ENCODE measurements at places on chromosomes 6 and 20.

GRCh38 chr6:33878562-33878961, 74.8 kb upstream of the MLN start:
- DNase-seq = no peak

DNA sequence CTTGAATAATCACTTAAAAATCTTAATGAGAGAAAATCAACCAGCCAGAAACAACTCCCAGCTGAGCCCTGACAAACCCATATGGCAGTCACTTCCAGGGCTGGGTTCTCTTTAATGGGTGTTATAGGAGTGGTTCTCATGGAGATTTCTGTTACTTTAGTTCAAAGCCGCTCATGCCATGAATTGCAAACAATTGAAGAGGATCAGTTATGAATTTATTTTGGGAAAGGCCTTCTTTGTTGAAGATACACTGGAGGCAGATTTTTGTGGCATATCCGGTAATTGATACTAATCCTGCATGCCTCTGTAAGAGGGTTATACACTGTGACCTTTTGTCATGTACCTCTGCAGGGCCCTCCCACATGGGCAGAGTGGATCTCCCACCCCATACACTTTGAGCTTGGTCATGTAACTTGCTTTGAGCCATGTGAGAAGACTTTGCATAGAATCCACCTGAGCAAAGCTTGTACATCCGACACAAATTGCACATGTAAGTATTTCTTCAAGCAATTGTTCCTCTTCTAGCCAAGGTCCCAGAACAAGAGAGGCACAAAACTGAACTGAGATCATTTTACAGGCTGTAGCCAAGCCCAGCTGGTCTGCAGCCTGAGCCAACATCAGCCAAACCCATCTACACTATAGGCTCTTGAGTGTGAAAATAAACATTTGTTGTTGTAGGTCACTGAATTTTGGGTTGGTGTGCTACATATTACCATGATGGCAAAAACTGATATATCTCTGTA, 492.3 kb downstream of the PREX1 start:
- no peak for DNase-seq

DNA sequence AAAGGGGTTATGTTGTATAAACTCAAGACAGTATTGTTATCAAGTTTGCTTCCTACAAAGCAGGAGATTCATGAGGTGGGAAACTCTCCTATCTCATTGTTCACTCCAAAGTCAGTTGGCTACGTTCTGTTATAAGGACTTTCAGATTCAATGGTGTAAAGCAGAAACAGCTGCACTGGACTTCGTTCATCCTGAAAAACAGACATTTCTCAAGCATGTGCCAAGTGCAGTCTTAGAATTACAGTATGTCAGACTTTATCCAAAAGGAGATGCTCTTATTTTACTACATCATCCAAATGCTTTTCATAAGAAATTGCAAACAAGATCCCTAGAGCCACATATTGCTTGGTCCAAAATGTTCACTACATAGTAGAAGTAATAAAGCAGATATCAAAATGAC, 14.9 kb downstream of the COL21A1 start:
- DNase-seq = no peak

- DNase-seq = no peak
These were observed 8.2 kb upstream of the EIF2S2 start for GRCh38 chr20:34120213-34120612.

DNA sequence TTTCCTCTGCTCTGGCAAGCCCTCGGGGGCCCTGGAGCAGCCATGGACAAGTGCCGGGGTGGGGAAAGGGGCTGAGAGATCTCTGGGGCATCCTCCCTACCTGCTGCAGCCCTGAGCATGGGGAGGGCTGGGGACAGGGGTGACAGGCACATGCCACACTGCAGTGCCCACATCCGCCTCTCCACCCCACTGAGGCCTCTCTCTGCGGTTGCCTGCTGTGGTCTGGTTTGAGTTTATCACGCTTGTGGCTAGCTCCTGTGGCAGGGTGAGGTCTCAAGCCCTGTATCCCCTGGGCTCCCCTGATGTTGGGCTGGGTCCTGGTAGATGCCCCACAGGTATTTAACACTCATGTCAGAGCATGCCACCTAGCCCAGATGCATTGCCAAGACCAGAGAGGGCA, 52.9 kb upstream of the MLN start:
- no peak for DNase-seq

GRCh38 chr6:11413728-11414127, 123.8 kb upstream of the TMEM170B start:
- no peak for DNase-seq

GRCh38 chr6:102981490-102982015, 1588.0 kb downstream of the GRIK2 start:
- DNase-seq = no peak

DNA sequence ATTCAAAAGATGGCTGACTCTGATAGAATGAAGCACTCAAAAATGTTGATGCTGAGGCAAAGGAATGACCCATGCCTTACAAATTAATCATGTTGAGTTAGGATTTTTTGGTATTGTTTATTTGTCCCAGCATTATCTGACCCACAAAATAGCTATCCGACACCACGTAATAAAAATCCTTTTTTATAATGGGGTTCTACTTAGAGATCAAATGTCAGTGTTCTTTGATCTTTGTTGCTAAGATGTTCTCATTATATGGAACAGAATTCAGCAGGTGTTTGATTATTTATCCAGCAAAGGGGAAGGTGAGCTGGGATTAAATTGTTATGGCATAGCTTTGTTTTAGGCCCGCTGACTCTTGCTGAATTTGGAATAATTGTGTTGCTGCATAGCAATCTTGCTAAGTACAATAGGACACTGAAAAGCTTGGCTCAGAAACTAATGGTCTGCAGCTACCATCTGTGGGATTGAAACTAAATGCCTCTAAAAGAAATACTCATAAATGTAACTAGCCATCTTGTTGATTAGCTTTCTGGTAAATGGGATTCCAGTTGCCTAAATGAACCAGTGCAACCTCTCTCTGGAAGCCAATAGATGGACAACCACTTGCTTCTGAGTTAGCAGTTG, 180.2 kb upstream of the HDAC2 start:
- no peak for DNase-seq

GRCh38 chr6:84568971-84569370, 195.4 kb downstream of the TBX18 start:
- no peak for DNase-seq

DNA sequence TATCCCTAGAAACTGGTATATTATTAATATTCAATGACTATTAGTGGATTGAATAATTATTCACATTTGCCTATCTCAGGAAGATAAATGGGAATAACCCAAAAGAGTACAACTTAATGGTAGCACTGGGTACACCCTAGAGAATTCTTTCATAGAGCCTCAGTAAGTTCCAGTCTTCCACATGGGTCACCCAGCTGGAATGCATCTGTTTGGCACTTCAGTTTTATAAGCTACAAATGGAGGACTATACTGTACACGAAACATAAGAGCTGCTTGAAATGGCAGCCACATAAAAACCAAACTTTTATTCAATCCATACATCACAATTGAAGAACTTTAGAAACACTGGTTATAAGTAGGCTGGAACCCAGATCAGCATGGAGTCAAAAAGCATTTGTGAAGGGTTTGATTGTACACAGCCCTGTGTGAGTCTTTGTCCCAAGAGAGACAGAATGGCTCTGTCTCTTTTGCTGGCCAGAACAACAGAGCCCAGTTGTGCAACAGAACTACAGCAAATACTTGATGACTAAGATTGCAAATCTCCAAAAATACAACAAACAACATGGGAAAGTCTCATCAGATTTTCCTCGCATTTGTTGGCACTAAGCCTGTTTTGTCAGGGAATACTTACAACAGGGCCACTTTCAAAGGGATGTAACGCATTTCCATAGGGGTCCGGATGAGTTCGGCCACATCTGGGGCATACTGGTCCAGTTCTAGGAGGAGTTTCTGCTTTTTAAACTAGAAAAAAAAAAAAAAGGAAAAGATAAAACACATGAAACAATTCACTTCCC, 39.5 kb downstream of the PIGU start:
- peak; percentile 88 for DNase-seq

- DNase-seq = no peak
These were observed 13.4 kb downstream of the BAG6 start for GRCh38 chr6:31639043-31639442.

DNA sequence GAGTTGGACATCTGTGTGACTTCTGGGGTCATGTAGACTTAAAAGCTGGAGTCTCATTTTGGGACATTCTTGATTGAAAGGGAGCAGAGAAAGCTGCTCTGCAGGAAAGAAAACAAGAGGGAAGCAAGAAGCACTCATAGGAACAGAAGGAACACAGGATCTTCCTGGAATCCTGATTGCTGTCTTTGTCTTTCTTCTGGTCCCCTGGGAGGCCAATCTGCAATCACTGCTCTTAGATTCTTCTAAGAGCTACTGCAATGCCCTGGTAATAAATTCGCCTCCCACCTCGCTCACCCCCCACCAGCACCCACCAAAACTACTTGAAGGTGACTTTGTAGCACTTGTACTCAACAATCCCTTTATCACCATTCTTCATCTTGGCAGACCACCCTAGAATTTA, 51.8 kb downstream of the SLC35B3 start:
- DNase-seq = no peak

- no peak for DNase-seq
These were observed 5.4 kb downstream of the ADGRB3 start for GRCh38 chr6:68640491-68640835.

GRCh38 chr6:45617441-45617840, 239.7 kb upstream of the SUPT3H start:
- no peak for DNase-seq

DNA sequence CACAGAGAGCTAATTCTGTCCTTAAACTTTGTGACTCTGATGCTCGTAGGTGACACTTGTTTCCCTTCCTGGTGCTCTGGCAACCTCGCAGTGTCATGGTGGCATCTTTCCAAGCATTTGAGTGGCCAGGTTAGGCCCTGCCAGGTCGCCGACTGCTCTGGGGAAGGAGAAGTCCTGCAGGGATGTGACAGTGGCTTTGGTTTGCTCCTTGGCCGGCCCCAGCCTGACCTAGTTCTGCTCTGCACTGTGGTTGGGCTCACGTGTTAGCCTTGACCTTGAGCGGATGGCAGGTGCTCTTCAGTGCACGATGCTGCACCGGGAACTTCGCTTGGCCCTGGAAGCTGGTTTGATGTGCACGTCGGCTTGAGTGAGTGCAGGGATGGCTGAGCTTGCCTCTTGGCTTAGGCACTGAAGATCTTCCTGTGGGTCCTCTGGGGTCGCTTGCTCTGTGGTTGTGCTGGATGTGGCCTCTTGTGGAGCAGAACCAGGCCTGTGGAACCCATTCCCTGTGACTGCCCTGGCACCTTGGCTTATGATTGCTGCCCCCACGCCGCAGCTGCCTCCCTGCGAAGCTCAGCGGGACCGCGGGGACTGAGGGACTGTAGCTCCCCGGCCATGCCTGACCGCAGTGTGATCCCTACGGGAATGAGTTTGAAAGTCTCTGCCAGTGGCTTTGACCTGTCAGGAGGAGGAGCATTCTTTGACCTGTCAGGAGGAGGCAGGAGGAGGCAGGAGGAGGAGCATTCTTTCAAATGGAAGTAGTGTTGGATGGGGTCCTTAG, 8.7 kb downstream of the OSBPL2 start:
- no peak for DNase-seq

DNA sequence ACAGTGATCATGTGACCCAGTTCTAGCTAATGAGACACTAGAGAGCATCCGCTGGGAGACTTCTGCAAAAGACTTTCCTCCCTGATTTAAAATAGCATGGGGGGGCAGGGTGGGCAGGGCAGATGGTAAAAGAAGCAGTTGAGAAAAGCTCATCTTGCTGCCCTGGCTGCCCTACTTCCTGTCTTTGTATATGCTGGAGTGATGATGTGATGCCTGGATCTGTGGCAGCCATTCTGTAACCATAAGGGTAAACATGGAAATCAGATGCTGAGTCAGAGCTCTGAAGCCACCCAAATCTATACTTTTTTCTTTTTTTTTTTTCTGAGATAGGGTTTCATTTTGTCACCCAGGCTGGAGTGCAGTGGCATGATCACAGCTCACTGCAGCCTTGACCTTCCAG, 25.4 kb downstream of the ZFP64 start:
- DNase-seq = no peak

GRCh38 chr6:37725957-37726356, 28.3 kb upstream of the MDGA1 start:
- DNase-seq = no peak

Data from COLO829 (cell line).